ENCODE measurements at places on chromosomes 2 and 18.

GRCh38 chr2:164871404-164871803, 29.8 kb upstream of the COBLL1 start:
- DNase-seq: no peak

GRCh38 chr2:8408560-8409460, 273.0 kb upstream of the ID2 start:
- no peak for DNase-seq

- DNase-seq: no peak
Measured at GRCh38 chr2:14143435-14143834, 489.1 kb upstream of the LRATD1 start.

- no peak for DNase-seq
Measured at GRCh38 chr2:120910164-120910563, 174.5 kb downstream of the GLI2 start.

- peak; percentile 37 for DNase-seq
Measured at GRCh38 chr18:75211953-75212750, 1.6 kb downstream of the TSHZ1 start.

- DNase-seq: no peak
Measured at GRCh38 chr2:17522303-17522702, 4.1 kb upstream of the RAD51AP2 start.

- DNase-seq: peak; percentile 51
Measured at GRCh38 chr2:27408601-27409320, 630 bp downstream of the PPM1G start.

DNA sequence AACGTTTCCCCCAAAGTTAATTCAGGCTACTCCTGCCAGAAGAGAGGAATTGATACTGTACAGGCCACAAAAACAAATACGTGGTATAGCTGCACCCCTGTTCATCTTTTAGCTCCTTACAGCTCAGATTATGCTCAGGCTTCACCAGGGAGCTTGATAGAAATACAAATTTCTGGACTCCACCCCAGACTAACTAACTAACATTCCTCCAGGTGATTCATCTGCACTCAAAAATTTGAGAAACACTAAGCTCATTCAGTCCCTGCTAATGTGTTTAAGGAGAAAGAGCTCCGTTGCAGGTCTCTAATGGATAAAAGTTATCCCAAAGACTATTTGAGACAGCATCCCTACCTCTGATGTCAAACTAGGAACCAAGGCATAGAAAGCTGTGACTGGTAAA, 36.8 kb upstream of the UNC80 start:
- no peak for DNase-seq

- DNase-seq: no peak
Measured at GRCh38 chr18:54973046-54973445, 13.8 kb upstream of the CCDC68 start.

DNA sequence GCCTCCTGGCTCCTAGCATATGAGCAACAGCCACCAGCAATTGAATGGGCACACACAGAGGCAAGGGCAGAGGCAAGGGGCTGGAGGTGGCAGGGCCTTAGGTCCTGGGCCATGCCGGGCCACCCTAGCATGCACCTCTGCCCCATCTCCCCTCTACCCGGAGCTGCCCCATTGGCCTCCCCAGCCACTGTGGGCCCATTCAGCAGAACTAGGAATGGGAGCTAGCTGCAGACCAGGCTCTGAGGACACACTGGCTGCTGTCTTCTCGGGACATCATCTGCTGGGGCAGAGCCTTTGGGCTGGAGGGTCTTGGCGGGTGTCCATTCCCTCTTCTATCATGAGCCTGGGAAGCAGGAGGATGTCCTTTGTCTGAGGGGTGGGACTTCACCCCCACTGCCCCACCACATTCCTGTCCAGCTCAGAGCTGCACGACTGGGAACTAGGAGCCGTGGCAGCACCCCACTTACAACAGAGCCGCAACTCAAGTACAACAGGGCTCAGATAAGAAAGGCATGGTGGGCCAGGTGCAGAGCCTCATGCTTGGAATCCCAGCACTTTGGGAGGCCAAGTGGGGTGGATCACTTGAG, 800 bp downstream of the VIL1 start:
- DNase-seq: no peak

DNA sequence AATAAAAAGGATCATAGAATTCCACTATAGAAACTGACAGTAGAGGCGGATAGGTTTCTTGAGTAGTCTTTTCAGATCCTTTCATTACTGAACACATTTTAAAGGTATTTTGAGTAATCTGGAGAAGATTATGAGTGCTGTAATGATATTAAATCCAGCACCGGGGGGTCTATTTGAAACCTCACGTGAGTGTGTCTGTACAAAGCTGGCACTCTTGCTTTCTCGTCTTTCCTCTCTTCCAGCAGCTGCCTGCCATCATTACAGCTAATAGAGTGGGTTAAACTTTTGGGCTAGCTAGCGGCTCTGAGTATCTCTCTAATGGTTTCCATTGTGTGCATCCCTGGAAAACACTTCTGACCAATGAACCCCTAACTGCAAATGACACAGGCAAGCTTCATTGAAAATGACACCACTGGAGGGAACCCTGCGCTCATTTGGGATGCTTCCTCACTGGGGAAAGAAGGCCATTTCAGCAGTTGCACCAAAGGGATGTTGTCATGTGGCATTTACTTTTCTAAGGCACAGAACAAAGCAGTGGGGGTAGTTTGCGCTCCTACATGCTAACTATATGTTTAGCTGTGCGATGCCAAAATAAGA, 101.0 kb downstream of the HRH4 start:
- no peak for DNase-seq

GRCh38 chr2:154762638-154763037, 64.1 kb downstream of the KCNJ3 start:
- DNase-seq: no peak

DNA sequence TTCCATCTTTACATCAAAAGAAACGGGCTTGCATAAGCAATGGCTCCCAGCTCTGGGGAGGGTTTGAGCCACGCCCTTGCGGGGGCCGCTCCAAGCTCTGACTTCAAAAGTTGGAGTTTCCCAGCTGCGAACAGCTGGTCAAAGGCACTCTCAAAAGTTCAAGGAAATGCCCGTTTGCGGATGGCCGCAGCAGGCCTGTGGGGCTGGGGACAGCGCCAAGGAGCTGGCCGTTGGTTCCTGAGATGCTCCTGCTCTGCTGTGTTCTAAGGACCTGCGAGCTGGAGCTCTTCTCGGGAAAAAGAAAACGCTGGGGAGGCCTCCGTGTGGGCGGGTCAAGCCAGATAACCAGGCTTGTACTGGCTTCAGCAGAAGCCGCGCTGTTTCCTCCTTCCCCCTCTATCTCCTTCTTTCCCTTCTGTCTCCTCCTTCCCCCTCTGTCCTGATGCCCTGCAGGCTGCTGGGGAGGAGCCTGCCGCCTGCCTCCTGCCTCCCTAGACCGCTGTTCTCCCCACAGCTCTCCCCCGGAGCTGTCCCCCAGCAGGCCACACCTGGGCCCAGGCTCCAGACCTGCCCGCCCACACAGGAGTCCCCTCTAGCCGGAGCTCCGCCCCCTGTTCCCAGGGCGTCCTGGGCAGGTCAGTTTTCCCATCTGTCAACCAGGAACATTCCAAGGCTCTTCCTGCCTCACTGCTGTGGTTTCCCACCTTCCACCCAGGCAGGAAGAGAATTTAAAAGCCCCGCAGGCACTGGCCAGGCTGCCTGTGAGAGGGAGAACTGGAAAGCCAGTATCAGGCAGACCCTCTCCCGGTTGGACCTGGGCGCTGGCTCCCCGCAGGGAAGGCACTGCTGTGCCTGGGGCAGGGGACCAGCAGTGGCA, 14.1 kb downstream of the KLF11 start:
- peak; percentile 87 for DNase-seq

DNA sequence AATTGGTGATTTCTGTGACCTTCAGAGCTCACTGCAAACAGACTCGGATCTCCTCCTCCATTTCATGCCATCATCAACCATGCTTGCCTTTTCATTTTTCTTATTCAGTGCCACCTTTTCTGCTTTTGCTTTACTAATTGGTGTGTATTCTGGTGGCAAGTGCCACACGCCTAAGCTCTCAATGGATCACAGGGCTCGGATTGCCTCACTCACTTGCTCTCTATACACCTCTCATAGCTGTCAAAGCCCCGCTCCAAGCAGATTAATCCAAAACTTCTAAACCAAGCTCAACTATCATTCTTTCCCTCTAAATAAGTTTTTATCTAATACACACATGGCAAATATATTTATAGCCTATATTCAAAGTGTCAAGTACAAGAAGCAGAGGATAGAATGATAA, 86.4 kb downstream of the PLEKHM3 start:
- no peak for DNase-seq

DNA sequence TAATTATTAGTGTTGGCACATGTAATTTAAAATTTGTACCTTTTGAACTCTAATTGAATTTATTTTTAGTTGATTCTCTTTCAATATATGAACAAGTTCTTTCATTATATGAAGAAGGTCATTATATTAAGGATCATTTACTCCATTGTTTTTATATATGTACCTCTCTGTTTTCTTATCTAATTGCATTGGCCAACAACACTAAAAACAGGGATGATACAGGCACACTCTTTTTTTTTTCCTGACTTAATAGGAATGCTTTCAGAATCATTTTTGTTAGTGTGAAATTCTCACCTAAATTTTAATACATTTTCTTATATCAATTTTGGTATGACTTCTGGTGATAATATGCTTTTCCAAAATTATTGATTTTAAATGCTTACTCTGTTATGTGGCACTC, 75.0 kb upstream of the SCN1A start:
- DNase-seq: no peak

DNA sequence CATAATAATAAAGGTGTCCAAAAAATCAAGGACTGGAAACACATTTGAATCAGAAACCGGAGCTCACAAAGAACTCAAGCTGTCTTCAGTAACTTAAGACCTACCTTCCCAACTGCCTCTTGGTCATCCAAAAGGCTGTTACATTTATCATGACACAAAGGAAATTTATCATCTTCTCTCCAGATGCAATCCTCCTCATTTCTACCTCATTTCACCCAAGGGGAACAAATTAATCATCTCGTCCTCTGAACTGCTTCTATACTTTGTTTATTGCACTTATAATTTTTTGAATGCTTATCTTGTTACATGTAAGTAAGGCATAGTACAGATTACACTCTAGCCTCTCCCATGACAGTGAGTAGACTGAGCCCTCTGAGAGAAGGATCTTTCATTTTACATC, 105.1 kb upstream of the RGPD4 start:
- no peak for DNase-seq

GRCh38 chr2:73252238-73253027, 18.3 kb downstream of the CCT7 start:
- no peak for DNase-seq

- DNase-seq: no peak
Measured at GRCh38 chr2:35591886-35592285, 763.7 kb upstream of the CRIM1 start.

DNA sequence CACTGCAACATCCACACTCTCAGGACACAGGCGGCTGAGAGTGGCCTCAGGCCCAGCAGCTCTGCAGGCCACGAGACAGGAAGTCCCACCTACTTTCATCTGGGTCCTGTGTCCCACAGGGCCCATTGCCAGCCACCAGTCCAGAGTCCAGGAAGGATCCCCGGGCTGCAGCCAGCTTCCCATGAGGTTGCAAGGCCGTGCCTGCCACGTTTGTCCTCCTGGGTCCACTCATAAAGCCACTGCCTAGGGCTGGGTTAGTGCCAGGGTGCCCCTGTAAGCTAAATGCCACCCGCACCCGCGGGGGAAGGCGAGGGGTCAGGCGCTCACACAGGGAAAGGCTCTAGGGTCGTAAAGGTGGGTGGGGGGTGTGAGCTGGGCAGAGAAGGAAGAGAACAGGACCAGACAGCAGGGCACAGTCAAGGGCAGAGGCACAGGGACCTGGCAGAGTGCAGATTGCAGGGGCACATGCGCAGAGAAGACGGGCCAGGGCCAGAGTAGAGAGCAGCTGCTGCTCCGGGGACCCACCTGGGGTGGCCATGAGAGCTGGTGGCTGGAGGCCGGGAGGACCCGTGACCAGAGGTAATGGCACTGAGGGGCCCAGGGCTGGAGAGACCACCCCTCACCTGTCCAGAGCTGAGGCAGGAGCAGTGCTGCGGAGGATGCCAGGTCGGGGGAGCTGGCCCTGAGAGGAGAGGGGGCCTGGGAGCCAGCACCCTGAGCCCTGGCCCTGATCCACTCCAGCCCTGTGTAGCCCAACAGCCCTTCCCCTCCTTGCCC, 8.0 kb downstream of the AGXT start:
- DNase-seq: no peak

DNA sequence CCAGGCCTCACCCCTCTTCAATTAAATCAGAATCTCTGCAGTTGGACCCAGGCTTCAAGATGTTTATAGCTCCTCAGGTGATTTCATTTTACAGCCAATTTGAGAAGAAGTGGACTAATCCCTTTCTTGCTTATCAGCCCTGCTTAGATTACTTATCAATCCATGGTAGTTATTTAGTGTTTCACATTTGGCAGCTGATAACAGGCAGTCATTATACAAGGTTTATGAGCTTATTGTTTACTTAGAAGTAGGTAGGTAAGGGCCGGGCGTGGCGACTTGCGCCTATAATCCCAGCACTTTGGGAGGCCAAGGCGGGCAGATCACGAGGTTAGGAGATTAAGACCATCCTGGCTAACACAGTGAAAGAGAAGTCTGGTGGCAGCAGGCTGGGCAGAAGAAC, 237.5 kb downstream of the CTNNA2 start:
- DNase-seq: no peak

DNA sequence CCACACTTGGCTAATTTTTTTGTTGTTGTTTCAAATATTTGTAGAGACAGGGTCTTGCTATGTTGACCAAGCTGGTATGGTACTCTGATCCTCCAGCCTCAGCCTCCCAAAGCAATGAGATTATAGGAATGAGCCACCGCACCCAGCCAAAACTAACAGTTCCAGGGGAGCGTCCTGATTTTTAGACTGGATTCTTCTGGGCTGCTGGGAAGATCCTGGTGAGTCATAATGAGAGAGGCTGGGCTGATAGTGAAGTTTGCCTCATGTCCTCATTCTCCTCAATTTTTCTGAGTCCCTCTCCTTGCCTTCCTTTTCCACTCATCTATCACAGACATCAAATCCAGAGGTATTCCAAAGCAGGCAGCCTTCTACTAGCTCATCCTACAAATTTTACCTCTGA, 81.3 kb downstream of the VSNL1 start:
- DNase-seq: peak; percentile 70

GRCh38 chr2:208062961-208063360, 37.6 kb upstream of the PLEKHM3 start:
- no peak for DNase-seq

- DNase-seq: no peak
Measured at GRCh38 chr2:157245144-157245840, 12.2 kb upstream of the GALNT5 start.

DNA sequence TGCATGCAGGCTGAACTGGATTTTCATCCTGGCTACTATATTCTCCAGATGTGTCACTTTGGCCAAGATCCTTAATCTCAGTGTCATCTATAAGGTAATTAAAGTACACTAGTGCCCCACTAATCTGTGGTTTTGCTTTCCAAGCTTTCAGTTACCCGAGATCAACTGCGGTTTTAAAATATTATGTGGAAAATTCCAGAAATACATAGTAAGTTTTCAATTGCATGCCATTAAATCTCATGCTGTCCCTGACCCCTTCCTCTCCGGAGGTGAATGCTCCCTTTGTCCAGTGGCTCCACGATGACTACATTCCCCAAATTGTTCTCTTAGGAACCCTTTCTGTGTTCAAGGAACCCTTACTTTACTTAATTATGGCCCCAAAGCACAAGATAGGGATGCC, 5.3 kb upstream of the TYMS start:
- DNase-seq: no peak
